Skeletal muscle cell (primary cell): ENCODE measurements at places on chromosomes 16 and 17.
A peak's percentile ranks its signal among the peaks of the same experiment; 100 is the strongest.

DNA sequence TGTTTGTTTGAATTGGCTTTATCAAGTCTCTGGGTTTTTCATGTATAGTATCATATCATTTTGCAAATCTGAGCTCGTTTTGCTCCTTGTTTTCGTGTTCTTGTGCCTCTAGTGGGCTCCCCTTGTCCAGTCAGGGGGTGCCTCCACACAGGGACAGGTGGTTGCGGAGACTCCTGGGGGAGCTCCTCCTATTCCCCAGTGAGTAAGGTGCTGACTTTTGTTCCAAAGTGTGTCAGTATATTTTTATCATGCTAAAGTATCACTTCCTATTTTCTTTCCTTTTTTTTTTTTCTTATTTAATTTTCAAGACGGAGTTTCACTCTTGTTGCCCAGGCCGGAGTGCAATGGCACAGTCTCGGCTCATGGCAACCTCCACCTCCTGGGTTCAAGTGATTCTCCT, 30.3 kb upstream of the IL17C start:
- DNase-seq, result no peak

DNA sequence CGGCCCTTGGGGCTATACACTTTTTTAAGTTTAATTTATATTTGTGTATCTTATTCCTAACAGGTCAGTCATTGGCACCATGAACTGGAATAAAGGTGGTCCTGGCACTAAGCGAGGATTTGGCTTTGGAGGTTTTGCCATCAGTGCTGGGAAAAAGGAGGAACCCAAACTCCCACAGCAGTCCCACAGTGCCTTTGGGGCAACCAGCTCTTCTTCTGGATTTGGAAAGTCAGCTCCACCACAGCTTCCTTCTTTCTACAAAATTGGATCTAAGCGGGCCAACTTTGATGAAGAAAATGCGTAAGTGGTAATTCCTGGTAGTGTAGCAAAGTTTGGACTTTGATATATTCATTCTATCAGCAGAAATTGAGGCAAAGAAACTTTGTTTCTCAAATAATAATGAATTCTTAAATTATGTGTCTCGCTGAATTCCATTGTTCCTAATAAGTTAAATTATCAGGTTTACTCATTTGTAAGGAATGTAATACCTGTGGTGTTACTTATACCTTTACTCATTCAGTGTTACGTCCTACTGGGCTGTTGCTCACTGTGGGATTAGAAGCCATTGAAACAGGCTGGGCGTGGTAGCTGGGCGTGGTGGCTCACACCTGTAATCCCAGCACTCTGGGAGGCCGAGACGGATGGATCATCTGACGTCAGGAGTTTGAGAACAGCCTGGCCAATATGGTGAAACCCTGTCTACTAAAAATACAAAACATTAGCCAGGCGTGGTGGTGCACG, 13.2 kb downstream of the DDX42 start:
- DNase-seq, result no peak

- DNase-seq, result peak; percentile 52
Observed at GRCh38 chr16:57167953-57168352, 17.9 kb downstream of the PSME3IP1 start.

DNA sequence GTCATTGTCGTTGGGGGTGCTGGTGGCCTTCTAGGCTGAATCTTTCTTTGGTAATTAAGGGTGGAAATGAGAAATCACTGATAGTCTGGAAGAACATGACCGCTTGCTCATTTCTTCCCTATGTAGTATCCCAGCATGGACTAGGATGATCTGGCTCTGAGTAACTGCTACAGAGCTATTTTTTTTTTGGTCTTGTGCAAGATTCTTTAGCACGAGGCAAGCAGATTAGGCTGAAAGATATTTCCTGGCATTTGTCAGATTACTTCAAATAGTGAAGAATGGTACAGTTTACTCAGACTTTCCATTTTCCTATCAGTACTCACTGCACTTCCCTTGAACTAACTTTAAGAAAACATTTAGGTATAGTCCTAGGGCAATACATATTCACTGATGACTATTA, 89.0 kb downstream of the SYCE1L start:
- peak; percentile 56 for DNase-seq
